Breast epithelium (tissue), 4 donors: ENCODE measurements at places on chromosomes 5 and 9. TPM values are rescaled to one million over a fixed set of nuclear protein-coding genes. Genes with fewer than 3 reads are reported as not detected.

Gene CCDC69
- 47.4 TPM for total RNA-seq

Gene FOXD4
- 0.44 TPM for total RNA-seq

Gene SNCAIP
- total RNA-seq = 10.9 TPM

Gene COL27A1
- total RNA-seq = 6.7 TPM

Gene PCDHB16
- 6.3 TPM for total RNA-seq

Gene WHRN
- 16.4 TPM for total RNA-seq

Gene FASTKD3
- total RNA-seq = 5.1 TPM
